ENCODE measurements at places on chromosomes 1 and 21.

- peak; percentile 18 for DNase-seq
Observed at GRCh38 chr1:91884459-91885212, 1.3 kb downstream of the TGFBR3 start.

DNA sequence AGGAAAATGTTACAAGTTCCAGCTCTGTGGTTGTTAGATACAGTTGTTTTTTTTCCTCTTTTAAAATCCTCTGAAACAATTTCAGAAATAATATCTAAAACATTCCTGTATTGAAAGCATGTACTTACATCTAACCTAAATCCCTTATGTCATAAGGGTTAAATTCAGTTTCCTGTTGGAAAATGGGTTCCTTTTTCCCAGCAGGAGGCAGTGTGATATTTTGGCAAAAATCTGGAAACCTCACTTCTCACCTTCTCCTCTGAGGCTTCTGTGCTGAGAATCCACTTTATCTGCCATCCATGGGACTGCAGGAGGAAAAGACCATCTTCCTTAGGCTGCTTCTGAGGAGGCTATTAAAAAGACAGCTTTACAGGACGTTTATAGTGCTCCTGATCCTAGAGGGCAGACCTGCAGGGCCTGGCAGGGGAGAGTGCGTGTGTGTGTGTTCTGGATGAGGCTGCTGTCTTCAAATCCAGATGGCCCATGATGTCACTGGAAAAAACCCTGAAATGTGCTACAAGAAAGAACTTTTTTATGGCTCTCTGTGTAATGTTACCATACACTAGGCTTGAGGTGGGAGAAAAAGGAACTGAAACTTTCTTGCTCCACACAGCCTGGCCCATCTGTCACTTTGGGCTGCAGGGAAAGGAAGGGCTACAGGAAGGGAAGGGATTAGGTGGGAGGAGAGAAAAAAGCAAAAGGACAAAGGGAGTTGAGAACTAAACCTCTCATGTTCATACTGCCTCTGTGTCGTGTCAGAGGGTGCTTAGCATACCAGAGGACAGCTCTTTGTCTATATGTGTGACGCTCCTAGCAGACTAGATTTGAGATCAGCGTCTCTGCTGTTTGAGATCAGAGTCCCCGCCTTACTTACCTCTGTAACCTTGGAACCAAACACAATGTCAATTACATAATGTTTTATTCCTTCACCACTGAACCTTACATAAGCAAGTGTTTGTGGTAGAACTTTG, 379.2 kb upstream of the SPAG17 start:
- DNase-seq, result no peak

GRCh38 chr1:85397490-85398032, 67.4 kb downstream of the DDAH1 start:
- DNase-seq, result no peak

- no peak for DNase-seq
Observed at GRCh38 chr1:108053270-108054013, 88.5 kb upstream of the VAV3 start.

DNA sequence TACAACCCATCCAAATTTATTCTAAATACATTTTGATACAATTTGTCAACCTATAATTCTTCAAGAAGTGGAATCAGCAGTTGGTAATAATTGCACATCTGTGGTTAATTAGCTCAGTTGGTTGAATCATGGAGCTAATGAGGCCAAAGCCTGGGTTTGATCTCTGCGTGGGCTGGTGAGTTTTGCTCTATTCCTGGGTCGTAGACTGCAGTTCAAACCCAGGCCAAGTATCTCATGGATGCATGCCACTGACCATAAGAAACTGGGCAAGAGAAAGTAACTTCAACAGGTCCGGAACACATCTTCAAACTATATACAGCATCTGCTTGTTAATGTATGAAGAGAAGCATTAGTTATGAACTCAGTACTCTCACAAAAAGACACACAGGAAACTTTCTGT, 779.7 kb downstream of the USP25 start:
- no peak for DNase-seq

- no peak for DNase-seq
Observed at GRCh38 chr1:194644528-194644927, 1458.1 kb upstream of the B3GALT2 start.

DNA sequence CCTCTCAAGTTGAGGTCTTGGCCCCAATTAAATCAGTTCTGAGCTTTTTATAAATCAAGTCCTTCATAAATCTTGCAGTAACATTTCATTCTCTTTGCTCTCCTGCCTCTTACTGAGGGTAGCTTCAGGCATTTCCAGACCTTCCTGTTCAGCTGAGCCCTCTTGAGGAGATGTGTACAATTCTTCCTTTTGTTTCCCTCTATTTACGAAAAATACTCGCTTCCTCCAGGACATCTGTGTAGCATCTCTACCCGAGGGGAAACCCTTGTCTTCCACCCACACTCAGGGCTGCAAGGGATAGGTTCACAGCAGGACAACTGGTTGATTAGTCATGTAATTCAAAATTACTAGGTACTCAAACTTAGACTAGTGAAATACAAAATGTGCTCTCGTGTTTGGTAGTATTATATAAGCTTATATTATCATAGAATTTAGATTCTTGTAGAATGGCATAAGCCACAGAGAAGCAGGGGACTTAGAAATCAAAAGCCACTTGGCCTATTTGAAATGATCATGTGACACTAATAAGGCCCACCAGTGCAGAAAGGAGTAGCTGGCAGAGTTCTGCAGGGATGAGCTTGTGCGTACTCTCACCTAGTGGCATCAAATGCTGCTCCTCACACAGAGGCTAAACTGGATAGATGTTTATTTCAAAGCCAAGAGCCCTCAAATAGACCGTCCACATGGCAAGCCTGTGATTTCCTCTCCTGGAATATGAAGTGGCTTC, 126.7 kb downstream of the GDAP2 start:
- DNase-seq, result no peak

- no peak for DNase-seq
Observed at GRCh38 chr1:199124351-199124750, 485.5 kb downstream of the PTPRC start.

DNA sequence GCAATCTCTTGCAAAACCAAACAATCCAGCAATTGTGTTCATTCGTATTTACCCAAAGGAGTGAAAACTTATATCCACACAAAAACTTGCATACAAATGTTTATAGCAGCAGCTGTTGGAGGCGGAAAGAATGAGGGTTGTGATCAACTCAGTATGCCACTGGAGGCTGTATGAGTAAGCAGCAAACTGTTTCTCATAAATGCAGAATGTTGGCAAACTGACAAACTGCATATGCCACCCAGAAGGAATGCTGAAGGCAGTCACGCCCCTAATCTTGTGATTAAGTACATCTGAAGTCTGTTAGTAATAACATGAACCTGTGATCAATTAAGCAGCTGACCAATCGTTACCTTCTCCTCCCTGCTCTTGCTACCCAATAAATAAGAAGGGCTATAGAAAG, 60.5 kb upstream of the CR2 start:
- DNase-seq, result no peak

DNA sequence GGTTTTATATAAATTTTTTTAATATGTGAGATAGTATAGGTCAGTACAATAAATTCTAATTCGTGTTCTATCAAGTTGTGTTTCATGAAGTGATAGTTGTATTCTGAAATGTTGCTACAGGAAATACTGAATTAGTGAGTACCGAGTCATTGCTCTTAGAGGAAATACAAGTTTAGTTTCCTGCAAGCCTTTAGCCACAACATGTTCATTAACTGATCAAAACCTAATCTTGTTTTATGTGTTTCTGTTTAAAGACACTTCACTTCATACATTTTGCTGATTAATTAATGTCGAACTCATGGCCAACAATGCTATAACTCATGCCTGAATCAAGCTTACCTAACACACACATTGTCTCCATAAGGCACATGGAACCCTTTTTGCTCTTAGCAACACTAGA, 43.6 kb downstream of the LRRC7 start:
- no peak for DNase-seq

GRCh38 chr1:234564035-234565029, 45.6 kb downstream of the IRF2BP2 start:
- DNase-seq, result no peak

- DNase-seq, result no peak
Observed at GRCh38 chr1:196887515-196888239, at the start of gene CFHR4. TSS of gene CFHR4 (plus strand) at chr1:196888052. CDS start at chr1:196888151, 99 bp downstream.

All from stimulated activated CD8-positive, alpha-beta memory T cell treated with anti-CD3 and anti-CD28 coated beads, Interleukin-4, amount 100 ng/mL, for 1 hour (primary cell).